ENCODE measurements at places on chromosomes 12 and 14. TPM values are rescaled to one million over a fixed set of nuclear protein-coding genes. Genes with fewer than 3 reads are reported as not detected.

DNA sequence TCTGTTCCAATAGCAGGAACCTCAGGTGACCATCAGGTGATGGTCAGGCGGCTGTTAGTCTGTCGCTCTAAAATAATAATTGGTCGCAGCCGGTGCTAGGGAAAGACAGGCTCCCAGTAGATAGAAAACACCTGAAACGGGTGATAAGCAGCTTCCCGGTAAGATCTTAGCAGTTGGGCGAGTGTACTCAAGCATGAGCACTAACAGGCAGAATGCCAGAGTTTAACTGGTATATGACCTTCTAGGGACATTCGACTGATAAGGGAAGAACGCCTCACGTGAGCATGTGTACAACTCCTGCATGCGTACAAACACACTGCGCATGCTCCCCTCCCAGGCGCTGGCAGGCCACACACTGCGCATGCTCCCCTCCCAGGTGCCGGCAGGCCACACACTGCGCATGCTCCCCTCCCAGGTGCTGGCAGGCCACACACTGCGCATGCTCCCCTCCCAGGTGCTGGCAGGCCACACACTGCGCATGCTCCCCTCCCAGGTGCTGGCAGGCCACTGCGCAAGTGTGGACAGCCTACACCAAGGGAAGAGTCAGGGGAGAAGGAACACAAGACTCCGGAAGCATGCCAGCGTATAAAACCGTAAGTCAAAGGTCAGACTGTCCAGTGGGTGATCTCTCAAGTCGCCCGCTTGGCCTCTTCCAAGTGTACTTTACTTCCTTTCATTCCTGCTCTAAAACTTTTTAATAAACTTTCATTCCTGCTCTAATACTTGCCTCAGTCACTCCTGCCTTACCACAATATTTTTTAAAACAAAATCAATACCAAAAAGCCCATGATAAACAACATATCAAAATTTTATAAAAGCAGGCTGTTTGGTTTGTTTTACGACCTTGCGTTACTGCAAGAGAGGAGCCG lies 24.5 kb downstream of the GPRC5D start:
- H3K4me1 ChIP-seq = no peaks in the 10 kb centered on the region
- peak; percentile 75 for DNase-seq
- H3K27me3 ChIP-seq = peaks cover 4% of the 10 kb centered on the region

DNA sequence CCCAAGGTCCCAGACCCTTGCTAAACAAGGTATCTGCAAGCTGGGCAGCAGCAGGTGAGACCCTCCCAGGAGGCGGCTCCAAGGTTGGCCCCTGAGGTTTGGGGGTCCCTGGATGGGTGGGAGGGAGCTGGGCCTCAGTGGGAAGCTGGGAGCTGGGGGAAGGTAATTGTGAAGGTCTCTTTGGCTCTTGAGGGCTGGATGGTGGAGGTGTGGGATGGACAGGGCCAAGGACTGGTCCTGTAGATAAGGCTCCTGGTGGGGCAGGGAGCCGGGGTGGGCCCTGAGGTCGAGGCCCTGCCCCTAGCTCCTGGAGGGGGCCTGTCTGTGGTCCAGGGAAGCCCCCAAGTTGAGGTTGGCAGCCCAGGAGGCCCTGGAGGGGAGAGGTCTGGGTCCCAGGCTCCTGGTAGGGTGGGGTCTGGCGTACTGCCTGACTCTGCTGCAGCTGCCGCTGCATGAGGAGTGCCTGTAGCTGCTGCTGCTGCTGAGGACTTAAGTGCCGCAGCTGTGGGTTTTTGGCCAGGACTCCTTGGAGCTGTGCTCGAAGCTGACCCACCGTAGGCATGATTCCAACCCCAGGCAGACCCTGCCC lies 13.1 kb upstream of the PRKAG1 start:
- no peak overlapping the region for H3K4me3 ChIP-seq
- H3K36me3 ChIP-seq = peaks cover 52% of the 10 kb centered on the region
- H3K27me3 ChIP-seq = no peaks in the 10 kb centered on the region

GRCh38 chr12:26658991-26659390 lies 174.0 kb downstream of the ITPR2 start:
- no peaks in the 10 kb centered on the region for H3K27me3 ChIP-seq
- H3K36me3 ChIP-seq = peaks cover 41% of the 10 kb centered on the region
- no peaks in the 10 kb centered on the region for H3K4me1 ChIP-seq
- H3K27ac ChIP-seq = no peak overlapping the region
- H3K4me3 ChIP-seq = no peak overlapping the region

GRCh38 chr12:23927907-23928306 lies 21.6 kb downstream of the SOX5 start:
- no peaks in the 10 kb centered on the region for H3K27me3 ChIP-seq
- H3K36me3 ChIP-seq = no peaks in the 10 kb centered on the region
- H3K4me3 ChIP-seq = no peak overlapping the region
- H3K27ac ChIP-seq = no peak overlapping the region

TRIAP1 gene
- 57.5 TPM for total RNA-seq

PUS7L gene
- 29.1 TPM for total RNA-seq

- no peak overlapping the region for H3K27ac ChIP-seq
- no peak overlapping the region for H3K4me3 ChIP-seq
- H3K27me3 ChIP-seq = no peaks in the 10 kb centered on the region
- H3K4me1 ChIP-seq = no peaks in the 10 kb centered on the region
- DNase-seq = no peak
These were observed 400.7 kb downstream of the DAD1 start for GRCh38 chr14:22188318-22188717.

- DNase-seq = no peak
- no peaks in the 10 kb centered on the region for H3K27me3 ChIP-seq
- no peak overlapping the region for H3K4me3 ChIP-seq
- H3K36me3 ChIP-seq = peaks cover 51% of the 10 kb centered on the region
- peaks cover 1% of the 10 kb centered on the region for H3K4me1 ChIP-seq
These were observed 22.1 kb downstream of the RAB35 start for GRCh38 chr12:120094485-120094884.

GRCh38 chr12:123132951-123133619 lies 17.8 kb downstream of the PITPNM2 start:
- no peaks in the 10 kb centered on the region for H3K27me3 ChIP-seq
- no peak overlapping the region for H3K4me3 ChIP-seq
- DNase-seq = no peak
- H3K4me1 ChIP-seq = peaks cover 27% of the 10 kb centered on the region
- H3K27ac ChIP-seq = no peak overlapping the region

KLRG1 gene
- total RNA-seq = 0.71 TPM

KRT72 gene
- not detected for total RNA-seq

PSEN1 gene
- 34.1 TPM for total RNA-seq

DNA sequence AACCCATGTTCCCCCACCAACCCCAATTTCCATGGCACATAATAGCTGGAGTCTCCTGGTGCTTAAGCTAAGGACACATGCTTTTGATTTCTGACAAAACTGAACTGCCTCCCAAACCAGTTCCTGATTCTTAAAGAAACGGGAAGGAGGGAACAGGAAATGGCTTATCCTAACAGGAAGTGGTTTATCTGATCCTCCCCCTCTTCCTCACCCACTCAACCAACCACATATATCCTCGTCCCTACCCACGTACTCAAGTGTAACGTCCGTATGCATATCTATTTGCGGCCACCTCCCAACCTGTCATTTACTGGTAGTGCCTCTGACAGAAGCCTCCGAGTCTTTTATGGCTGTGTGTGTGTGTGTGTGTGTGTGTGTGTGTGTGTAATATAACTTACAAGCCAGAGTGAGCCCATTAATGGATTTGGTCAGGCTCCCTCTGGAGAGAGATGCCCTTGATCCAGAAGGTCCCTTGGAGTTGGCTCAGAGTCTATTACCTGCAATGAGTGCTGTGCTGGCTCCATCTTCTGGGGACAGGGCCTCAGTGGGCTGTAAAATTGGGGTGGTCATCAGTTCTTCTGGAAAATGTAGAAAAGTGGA lies 7.7 kb downstream of the DAZAP2 start:
- H3K27me3 ChIP-seq = no peaks in the 10 kb centered on the region
- peaks cover 48% of the 10 kb centered on the region for H3K4me1 ChIP-seq
- peak overlapping the region; percentile 77 for H3K27ac ChIP-seq
- peak overlapping the region; percentile 32 for H3K4me3 ChIP-seq

- no peaks in the 10 kb centered on the region for H3K36me3 ChIP-seq
- no peak overlapping the region for H3K27ac ChIP-seq
- no peak for DNase-seq
- H3K4me3 ChIP-seq = no peak overlapping the region
- H3K27me3 ChIP-seq = no peaks in the 10 kb centered on the region
- H3K4me1 ChIP-seq = no peaks in the 10 kb centered on the region
These were observed 88.8 kb upstream of the GTF2A1 start for GRCh38 chr14:81309511-81309910.

- no peak overlapping the region for H3K4me3 ChIP-seq
- peaks cover 10% of the 10 kb centered on the region for H3K4me1 ChIP-seq
- H3K27me3 ChIP-seq = no peaks in the 10 kb centered on the region
These were observed 23.3 kb downstream of the DMAC2L start for GRCh38 chr14:50335389-50335788.

DNA sequence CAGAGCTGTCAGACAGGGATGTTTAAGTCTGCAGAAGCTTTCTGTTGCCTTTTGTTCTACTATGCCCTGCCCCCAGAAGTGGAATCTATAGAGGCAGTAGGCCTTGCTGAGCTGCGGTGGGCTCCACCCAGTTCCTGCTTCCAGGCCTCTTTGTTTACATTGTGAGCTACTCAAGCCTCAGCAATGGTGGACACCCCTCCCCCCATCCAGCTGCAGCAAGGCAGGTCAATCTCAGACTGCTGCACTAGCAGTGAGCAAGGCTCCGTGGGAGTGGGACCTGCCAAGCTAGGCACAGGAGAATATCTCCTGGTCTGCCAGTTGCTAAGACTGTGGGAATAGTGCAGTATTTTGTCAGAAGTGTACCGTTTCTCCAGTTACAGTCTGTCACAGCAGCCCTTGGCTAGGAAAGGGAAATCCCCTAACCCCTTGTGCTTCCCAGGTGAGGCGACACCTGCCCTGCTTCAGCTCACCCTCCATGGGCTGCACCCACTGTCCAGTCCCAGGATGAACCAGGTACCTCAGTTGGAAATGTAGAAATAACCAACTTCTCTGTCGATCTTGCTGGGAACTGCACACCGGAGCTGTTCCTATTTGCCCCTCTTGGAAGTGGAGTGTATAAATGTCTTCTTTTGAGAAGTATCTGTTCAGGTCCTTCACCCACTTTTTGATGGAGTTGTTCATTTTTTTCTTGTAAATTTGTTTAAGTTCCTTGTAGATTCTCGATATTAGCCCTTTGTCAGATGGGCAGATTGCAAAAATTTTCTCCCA lies 213.5 kb upstream of the SLC38A2 start:
- H3K36me3 ChIP-seq = peaks cover 56% of the 10 kb centered on the region
- H3K4me1 ChIP-seq = peaks cover 43% of the 10 kb centered on the region
- no peaks in the 10 kb centered on the region for H3K27me3 ChIP-seq
- DNase-seq = peak; percentile 89
- peak overlapping the region; percentile 43 for H3K27ac ChIP-seq

- H3K36me3 ChIP-seq = peaks cover 5% of the 10 kb centered on the region
- H3K27ac ChIP-seq = no peak overlapping the region
- H3K4me3 ChIP-seq = no peak overlapping the region
- no peak for DNase-seq
- no peaks in the 10 kb centered on the region for H3K27me3 ChIP-seq
These were observed 33.5 kb downstream of the CCNK start for GRCh38 chr14:99514552-99515300.

KCNK13 gene
- not detected for total RNA-seq

NANOG gene
- not detected for total RNA-seq

DNA sequence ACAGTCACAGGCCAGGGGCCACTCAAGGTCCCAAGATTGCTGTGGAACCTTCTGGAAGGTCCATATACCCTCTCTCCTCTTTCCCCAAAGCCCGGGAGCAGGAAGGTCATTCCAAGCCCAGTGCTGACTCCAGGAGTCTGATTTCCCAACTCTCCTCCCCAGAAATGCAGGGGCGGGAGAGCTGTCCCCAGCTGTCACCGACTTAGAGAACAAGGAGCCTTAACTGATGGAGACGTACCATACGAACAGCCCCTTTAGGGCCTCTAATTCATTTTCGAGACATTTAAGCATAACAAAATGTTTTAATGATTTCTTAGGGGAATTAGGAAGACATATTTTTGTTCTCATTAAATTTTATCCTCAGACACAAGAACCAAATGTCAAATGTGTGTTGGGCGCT lies 99.2 kb downstream of the PHETA1 start:
- no peaks in the 10 kb centered on the region for H3K4me1 ChIP-seq
- DNase-seq = no peak
- no peak overlapping the region for H3K27ac ChIP-seq
- no peaks in the 10 kb centered on the region for H3K36me3 ChIP-seq
- H3K27me3 ChIP-seq = peaks cover 5% of the 10 kb centered on the region
- H3K4me3 ChIP-seq = no peak overlapping the region

DNA sequence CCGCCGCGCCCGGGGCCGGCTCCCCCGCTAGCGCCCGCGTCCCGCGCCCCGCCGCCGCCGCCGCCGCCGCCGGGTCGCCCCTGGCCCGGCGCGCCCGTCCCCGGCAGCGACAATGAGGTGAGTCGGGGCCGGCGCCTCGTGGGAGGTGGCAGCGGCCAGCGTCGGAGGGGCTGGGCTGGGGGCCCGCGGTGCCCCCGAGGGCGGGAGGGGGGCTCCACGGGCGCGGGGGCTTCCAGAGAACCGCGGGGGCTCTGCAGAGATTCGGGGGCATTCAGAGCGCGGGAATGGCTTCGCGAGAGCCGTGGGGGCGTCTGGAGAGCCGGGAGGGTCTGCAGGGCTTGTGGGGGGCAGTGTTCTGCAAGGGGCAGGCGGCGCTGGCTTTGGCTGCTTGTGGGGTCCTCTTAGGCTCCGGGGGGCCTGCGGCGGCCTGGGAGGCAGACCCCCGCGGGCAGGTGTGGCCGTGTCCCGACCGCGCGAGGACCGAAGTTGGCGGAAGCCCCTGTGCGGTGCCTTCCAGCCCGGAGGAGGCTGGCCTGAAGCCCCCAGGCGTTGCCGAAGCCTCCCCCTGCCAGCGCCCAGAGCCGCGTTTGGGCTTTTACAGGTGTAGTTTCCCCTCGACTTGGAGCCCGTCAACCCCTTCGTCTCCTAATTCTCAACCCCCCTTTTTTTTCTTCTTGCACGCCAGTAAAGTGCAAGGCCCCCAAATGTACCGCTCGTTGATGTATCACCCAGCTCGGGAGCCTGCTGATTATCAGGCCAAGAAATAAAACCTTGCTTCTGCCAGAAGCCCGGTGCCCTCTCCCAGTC lies 93.1 kb upstream of the EVL start:
- H3K4me1 ChIP-seq = peaks cover 19% of the 10 kb centered on the region
- peaks cover 39% of the 10 kb centered on the region for H3K27me3 ChIP-seq
- peak overlapping the region; percentile 88 for H3K4me3 ChIP-seq
- peak overlapping the region; percentile 91 for H3K27ac ChIP-seq
- DNase-seq = peak; percentile 71

DNA sequence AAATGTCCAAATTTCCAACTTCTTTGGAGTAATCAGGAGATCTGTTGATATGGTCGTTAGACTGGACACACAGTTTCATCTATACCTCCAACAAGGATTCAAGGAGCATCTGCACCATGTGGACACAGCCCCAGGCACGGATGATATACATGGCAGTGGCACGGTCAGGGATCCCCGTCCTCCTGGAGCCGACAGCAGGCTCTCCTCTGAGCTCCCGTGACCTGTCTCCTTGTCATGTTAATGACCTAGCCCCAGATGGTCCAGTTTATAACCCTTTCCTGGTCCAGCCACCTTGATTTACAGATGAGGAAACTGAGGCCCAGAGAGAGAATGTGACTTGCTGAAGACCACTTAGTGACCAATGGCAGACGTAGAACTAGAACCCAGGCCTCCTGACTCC lies 16.5 kb upstream of the SERPINA4 start:
- H3K4me3 ChIP-seq = no peak overlapping the region
- H3K27me3 ChIP-seq = peaks cover 2% of the 10 kb centered on the region
- H3K36me3 ChIP-seq = no peaks in the 10 kb centered on the region
- no peaks in the 10 kb centered on the region for H3K4me1 ChIP-seq
- DNase-seq = no peak

POTEM gene
- total RNA-seq = not detected

GRCh38 chr12:14775636-14775980 lies 27.7 kb downstream of the WBP11 start:
- H3K4me1 ChIP-seq = peaks cover 61% of the 10 kb centered on the region
- no peak for DNase-seq
- H3K36me3 ChIP-seq = peaks cover 9% of the 10 kb centered on the region
- peak overlapping the region; percentile 100 for H3K4me3 ChIP-seq
- H3K27ac ChIP-seq = peak overlapping the region; percentile 100

Measured in activated CD4-positive, alpha-beta T cell treated with anti-CD3 and anti-CD28 coated beads, Interleukin-2, amount 10 ng/mL, durations not matched to agents 24 days and 14 days (primary cell).